DMS 273 treated with DMSO at 0.1 percent for 48 hours (cell line): ENCODE measurements at places on chromosomes 13 and 19.

GRCh38 chr19:5881543-5882299 is 11.4 kb upstream of the FUT5 start:
- DNase-seq = no peak

DNA sequence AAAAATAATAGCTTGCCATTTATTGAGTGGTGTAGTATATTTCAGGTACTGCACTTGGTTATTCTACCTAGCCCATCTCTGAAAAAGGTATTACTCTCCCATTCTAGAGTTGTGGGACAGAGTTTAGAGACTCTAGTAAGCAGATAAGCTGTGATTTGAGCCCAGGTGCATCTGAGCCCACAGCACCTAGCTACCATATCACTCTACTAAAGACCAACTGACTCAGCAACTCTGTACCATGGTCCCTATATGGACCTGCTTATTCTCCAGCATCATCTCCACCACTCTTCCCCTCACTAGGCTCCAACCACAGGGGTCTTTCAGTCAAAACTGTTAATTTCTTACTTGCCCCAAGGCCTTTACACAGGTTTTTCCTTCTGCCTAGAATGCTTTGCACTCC is 64.4 kb downstream of the UBL3 start:
- no peak for DNase-seq

GRCh38 chr19:47239610-47240296 is 8.8 kb upstream of the BBC3 start:
- DNase-seq = peak; percentile 64

GRCh38 chr13:111541752-111542529 is 221.5 kb downstream of the TEX29 start:
- no peak for DNase-seq

GRCh38 chr13:24672141-24673132 is 7.8 kb upstream of the ATP12A start:
- DNase-seq = no peak

- DNase-seq = no peak
Measured at GRCh38 chr13:46749951-46750350, 47.0 kb downstream of the ESD start.

DNA sequence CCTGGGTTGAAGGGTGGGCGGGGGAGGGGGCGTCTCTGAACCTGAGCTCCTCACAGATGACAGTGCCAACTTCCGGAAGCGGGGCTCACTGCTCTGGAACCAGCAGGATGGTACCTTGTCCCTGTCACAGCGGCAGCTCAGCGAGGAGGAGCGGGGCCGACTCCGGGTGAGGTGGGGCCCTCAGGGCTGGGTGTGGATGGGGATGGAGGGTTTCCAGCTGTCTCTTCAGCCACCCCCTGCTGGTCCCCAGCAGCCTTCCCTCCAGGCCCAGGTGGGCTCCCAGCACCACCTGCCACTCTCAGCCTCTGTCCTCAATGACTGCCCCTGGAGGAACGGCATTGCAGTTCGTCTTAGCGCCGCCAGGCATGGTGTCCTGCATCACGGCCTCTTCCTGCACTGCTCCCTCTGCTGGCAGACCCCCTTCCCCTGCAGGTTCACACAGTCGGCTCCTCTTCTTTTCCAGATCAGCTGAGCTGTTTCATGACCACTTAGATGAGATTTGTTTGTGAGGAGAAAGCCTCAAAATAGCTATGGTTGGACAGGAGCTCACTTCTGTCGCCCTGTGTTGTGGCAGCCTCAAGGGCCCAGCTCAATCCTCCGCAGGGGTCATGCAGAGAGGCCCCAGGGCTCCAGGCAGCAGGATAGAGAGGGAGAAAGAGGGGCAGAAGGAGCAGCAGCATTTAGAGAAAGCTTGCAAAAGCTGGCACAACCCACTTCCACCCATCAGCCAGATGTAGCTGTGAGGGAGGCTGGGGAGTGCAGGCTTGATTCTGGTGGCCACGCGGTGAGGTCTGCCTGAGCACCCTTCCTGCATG is 2.5 kb upstream of the GARIN5A start:
- DNase-seq = no peak

GRCh38 chr13:50292081-50292480 is 276.8 kb downstream of the KCNRG start:
- DNase-seq = no peak

- peak; percentile 28 for DNase-seq
Measured at GRCh38 chr19:46265217-46265828, 31.5 kb upstream of the HIF3A start.

- no peak for DNase-seq
Measured at GRCh38 chr13:76917095-76917494, 30.9 kb upstream of the KCTD12 start.
